Renal cortex interstitium (tissue), 15 donors: ENCODE measurements at places on chromosomes 7 and 10.

- DNase-seq, result no peak
Measured at GRCh38 chr7:97016381-97017191, 8.0 kb downstream of the DLX5 start.

GRCh38 chr7:94289071-94289470 is 105.6 kb upstream of the COL1A2 start:
- DNase-seq, result peak; percentile 56

DNA sequence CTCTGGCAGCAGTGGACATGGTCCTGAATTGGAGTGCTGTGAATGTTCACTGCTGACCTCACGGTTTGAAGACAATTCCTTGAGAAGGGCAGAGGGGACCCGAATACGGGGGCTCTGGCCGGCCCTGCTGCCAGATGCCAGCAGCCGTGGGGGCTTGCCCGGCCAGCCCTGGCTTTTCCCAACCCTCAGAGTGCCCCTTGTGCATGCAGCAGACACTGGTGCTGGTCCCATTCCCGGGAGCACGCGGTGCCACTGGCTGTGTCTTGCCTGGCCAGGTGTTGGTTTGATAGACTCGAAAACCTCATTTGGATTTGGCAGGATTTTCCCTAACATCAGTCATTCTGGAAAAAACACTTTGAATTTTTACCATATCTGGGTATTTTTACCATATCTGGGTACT is 49.1 kb downstream of the LHPP start:
- DNase-seq, result no peak

GRCh38 chr10:87838650-87839049 is 20.6 kb upstream of the ATAD1 start:
- DNase-seq, result no peak

- DNase-seq, result no peak
Measured at GRCh38 chr7:44110719-44111635, 6.8 kb downstream of the AEBP1 start.

DNA sequence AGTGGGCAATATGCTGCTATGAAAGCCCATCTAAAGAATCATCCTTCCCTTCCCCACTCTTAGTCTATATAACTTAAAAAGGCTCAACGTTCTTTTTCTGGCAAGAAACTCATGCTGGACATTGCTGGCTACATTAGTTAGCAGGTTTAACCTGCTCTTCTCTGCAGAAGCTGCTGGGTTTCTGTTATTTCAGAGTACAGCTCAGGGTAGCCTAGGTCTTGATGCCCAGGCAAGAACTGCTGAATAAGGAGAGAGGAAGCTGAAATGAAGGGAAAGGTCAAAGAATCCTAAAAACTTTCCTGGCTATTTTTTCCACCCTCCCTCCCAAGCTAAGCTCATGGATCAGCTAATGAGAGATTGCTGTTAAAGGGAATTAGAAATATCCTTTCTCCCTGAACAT is 79.4 kb downstream of the ANKIB1 start:
- DNase-seq, result no peak

- DNase-seq, result no peak
Measured at GRCh38 chr7:44403775-44404174, 78.4 kb upstream of the CAMK2B start.
